ENCODE measurements at places on chromosomes 5 and 9.
A peak's percentile ranks its signal among the peaks of the same experiment; 100 is the strongest.

- no peak for DNase-seq
Observed at GRCh38 chr9:111458139-111459009, 25.8 kb downstream of the ECPAS start.

DNA sequence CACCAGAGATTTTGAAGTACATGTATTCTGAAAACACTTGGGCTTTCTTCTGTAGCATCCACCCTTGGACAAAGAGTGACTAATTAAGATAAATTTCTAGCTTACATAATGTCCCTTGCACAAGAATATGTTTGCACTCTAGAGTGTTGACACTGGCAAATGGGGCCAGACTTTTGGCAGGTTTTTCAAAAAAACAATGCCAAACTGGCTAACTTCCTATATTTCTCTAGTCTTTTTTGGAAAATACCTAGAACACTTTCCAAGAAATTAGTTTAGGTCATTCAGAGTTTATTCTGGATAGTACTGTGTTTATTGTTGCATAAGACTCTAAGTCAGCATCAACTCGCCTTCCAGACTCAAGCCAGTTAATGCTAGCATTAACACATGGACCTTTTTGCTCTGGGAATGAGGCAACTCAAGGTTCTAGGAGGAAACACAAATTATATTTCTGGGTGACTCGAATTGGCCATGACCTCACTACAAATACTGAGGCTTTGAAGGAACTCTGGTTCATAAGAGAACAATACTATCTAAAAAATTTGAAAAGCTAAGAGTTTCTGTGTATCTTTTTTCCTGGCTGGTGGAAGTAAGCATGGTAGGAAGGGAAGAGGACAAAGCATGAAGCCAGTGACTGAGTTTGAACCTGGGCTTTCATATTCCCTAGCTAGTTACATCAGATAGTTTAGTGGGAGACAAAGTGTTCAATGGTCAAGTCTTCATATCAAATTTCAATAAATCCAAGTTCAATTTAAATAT, 101.6 kb downstream of the NREP start:
- no peak for DNase-seq

GRCh38 chr9:69885931-69886330, 65.3 kb downstream of the CFAP95 start:
- no peak for DNase-seq

GRCh38 chr5:35319333-35320002, 89.2 kb upstream of the PRLR start:
- peak; percentile 57 for DNase-seq

GRCh38 chr9:84002344-84002743, 21.7 kb downstream of the RMI1 start:
- DNase-seq, result no peak

GRCh38 chr9:68546596-68547390, 6.1 kb upstream of the TMEM252 start:
- DNase-seq, result no peak

DNA sequence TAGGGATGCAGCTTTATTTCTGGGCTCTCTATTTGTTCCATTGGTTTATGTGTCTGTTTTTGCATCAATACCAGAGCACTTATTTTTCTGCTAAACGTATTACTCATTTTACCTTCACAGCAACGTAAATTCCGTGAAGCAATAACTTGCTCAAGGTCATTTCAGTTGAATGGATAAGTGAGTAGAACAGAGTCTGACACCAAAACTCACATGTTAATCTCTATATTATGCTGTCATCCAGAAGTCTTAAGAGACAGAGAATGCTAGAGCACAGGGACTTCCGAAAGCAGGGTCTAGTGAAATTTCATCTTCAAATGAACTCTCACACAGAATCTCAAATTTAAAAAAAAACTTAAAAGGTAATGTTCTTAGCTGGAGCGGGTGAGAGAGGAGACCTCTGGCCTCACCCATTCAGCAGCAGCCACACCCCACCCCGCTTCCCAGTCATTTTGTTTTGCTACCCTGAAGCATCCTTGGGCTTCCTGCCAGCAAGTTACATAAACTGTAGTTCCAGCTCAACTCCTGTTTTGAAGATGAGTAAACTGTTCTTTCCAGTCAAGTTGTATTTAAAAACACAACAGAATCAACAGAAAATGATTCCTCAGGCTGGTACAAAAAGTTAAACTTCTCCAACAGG, 69.3 kb downstream of the TRIM36 start:
- no peak for DNase-seq

DNA sequence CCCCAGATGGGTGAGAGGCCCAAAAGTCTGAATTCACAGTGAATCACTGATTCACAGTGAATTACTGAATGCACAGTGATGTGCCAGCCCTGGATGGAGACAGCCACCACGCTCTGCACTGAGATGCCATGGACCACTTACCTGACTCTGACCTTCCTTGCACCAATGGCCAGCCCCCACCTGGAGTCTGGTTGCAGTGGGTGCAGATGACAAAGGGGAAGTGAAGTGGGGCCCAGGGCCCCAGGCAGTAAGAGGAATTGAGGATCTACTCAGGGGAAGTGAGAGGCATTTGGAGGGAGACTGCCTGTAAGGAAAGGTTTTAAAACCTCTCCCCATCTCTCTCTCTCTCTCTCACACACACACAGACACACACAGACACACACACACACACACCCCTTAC, 412.1 kb downstream of the CYLC2 start:
- no peak for DNase-seq

DNA sequence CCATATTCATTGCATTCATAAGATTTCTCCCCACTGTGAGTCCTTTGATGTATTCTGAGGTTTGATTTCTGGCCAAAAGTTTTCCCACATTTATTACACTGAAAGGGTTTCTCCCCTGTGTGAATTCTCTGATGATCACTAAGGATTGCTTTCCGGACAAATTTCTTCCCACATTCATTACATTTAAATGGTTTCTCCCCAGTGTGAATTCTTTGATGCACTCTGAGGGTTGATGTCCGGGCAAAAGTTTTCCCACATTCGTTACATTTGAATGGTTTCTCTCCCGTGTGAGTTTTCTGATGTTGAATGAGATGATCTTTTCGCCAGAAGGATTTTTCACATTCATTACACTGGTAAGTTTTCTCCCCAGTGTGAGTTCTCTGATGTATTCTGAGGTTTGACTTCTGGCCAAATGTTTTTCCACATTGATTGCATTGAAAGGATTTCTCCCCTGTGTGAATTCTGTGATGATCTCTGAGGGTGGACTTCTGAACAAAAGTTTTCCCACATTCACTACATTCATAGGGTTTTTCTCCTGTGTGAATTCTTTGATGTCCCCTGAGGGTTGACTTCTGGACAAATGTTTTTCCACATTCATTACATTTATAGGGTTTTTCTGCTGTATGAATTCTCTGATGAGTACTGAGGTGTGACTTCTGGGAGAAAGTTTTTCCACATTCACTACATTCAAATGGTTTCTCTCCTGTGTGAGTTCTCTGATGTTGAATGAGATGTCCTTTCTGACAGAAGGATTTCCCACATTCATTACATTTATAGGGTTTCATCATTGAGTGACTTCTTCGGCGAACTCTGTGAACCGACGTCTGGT, 18.8 kb downstream of the ZNF510 start:
- no peak for DNase-seq

DNA sequence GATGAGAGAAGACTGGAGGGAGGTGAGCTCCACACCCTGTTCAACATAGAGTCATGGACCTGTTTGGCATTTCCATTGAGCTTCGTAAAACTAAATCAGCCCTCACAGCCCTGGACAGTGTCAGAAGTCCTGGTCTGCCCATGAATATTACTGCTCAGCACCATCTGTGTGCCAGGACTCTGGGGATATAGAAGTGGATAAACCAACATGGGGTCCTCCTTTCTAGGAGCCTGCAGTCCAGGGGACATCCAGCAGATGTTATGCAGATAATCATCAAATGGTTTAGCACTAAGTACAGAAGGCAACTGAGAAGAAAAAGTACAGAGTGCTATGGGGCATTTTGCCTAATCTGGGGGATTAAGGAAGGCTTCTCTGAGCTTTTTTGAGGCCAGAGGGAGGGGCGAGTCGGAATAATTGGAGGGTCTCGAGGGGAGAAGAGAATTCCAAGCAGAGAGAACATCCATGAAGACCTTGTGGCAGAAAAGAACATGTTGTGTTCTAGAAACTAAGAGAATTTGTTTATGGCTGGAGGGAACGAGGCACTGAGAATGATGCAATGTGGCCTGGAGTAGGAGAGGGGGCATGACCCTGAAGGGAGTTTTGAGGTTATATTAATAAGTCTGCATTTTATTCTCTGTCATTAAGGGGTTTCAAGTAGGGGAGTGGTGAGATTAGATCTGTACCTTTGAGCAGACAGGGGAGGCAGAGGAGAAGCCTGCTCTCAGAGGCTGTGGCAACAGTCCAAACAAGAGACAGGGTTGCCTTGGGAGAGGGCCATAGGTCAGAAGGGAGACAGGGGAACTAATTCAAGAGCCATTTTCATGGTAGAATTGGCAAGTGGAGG, 63.5 kb upstream of the SLC2A8 start:
- DNase-seq, result no peak

GRCh38 chr5:13553896-13554295, 390.6 kb downstream of the DNAH5 start:
- no peak for DNase-seq

- DNase-seq, result no peak
Observed at GRCh38 chr5:74070766-74071165, 444.8 kb downstream of the ARHGEF28 start.
